AG09309 (cell line): ENCODE measurements at places on chromosomes 1 and 21.

DNA sequence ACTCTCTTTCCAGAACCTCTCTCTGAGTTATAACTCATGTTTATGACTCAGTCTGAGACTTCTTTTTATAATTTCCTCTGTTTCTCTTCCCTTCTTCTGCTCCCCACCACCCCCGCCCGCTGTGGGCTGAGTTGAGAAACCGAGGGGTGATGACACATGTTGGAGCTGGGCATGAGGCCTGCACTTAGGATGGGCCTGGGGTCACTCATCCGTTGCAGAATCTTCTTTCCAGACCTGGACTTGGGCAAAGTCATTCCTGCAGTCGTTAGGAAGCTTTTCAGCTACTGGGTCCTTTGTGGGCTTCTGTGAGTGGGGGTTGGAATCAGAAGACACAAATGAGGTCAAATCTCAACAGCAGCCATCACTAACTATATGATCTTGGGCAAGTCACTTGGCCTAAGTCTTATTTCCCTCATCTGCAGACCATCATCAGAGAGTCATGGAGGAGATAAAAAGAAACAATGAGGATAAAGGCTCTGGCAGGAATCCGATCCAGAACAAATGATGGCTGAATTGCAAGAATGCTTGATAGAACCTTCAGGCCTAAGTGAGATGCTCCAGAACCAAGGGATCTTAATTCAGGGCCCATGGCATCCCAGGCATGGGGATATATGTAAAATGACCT, 53.4 kb downstream of the RPS6KA1 start:
- DNase-seq: peak; percentile 47

GRCh38 chr1:107692580-107693345, 272.2 kb downstream of the VAV3 start:
- no peak for DNase-seq

- DNase-seq: no peak
Observed at GRCh38 chr1:153495536-153495935, 35.1 kb upstream of the S100A7 start.

DNA sequence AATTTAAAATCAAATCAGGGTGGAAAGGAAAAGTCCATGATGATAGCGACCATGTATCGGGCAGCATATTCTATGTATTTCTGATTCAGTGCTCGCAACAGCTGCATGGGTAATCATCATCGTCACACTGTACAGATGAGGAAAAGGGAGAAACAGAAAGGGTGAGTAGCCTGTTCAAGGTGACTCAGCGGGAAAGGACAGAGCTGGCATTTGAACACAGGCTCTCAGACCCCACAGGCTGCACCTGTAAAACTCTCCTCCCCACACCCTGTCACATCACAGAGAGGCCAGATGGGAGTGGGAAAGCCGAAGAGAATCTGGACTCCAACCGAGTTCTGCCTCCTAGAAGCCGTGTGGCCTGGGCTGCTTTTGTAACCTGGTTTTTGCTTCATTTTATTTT, 14.0 kb downstream of the RUNX1 start:
- no peak for DNase-seq

DNA sequence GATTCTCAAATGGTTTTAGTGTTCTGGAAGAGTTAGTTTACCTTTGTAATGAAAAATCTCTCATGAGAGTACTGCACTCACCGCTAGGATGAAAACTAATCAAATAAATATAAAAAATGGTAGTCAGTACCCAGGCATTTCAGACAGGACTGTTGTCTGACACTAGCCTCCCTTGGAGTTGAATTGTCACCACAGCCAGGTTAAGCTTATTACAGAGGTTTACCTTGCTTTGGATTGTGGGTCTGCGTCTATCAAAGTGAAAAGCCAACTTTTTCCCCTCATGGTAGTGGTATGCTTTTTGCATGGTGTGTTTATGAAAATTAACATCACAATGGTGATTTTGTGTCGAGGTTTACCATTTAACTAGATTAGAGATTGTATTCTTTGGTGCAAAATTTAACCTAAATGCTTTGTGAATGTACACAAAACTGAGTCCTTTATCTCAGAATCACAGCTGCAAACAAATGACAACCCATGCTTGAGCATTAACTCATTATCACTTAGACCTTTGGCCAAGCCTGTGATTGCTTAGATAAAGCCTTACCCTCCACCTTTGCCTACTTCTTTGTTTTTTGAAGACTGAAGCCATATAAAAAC, 20.1 kb downstream of the RAP1A start:
- no peak for DNase-seq

DNA sequence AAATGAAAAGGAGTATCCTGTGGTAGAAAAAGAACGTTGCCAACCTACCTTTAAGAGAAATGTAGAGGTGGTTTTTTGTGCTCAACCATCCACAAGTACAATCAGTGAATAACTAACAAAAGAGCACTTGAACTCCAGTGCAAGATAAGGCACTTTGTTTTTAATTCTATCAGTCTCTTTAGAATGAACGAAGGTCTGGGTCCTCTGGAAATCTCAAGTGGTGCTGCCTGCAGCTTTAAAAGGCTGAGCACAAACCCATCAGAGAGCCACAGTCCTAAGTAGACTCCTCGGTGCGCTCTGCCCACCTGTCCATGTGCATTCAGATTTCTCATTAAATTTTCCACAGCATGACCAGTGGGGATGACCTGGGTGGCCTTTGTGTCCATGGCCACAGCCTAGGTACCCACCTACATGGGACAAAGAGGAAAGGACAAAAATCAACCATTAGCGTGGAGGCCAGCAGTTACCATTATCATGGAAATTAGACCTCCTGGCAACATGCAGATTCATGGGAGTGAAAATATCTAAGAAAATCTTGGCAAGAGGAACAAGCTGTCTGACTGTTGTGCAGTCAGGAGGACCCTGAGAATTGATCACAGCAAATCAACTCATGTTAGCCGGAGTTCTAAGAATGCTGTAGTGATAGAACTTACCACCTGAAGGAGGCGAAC, 9.4 kb downstream of the TRIM45 start:
- no peak for DNase-seq

DNA sequence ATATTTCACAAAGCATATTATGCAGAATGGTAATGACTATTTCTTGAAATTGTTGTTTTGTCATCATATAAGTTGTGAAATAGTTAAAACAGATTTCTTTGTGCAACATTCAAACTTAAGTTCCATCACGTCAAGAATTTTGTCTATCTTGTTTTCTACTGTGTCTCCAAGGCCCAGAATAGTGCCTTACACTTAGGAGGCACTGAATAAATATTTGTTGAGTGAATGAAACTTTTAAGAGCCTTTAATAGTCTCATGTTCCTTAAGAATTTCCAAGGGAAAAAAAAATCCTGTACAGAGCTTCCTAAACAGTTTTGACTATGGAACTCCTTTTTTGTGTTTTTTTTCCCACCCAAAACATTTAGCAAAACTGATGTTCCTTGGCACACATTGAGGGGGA, 50.8 kb upstream of the TNFSF18 start:
- DNase-seq: no peak

- DNase-seq: no peak
Observed at GRCh38 chr1:245645894-245646293, 491.1 kb downstream of the KIF26B start.

- DNase-seq: peak; percentile 53
Observed at GRCh38 chr1:201916649-201917249, 28.1 kb downstream of the SHISA4 start.

DNA sequence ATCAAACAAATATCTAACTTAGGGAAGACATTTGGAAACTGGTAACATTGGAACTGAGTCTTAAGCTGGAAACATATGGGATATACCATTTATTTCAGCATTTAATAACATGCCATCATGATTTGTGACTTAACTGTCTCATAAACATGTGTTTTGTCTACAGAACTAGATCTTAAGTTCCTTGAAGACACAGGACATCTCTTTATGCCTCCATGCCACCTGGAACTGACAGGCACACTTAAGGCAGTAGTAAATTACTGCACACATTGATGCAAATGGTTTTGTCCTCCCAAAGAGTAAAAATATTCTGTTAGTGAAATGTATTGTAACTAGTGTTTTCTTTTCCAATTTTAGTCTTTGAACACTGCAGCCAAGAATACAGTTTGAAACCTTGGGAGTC, 1.6 kb upstream of the EXO1 start:
- DNase-seq: no peak

GRCh38 chr1:3426956-3427535, 27.4 kb upstream of the ARHGEF16 start:
- no peak for DNase-seq

DNA sequence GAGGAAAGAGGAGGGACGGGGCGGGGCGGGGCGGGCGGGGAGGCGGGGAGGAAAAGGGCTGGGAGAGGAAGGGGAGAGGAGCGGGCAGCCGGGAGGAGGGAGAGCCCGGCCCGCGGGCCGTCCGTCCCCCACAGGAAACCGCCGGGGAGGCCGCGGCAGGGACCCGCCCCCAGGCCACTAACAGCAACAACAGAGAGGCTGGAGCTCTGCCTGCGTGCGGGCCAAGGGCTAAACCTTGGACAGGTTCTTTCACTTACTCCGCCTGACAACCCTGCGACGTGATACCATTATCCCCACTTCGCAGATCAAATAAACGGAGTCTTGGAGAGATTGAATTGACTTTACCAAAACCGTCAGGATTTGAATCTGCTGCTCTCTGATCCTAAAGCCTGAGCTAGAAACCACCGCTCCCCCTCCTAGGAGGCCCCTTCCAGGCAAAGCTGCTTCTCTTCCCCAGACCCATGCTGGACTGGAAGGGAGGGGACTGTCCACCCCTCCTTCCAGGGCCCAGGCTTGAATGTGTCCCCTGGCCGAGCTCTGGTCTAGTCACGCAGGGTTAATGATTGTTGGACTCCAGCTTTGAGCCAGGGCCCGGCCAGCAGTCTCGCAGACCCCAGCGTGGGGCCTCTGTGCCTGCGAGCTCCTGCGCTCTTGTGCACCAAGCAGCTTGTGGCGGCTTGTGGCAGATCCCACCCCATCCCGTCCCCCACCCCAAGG, at the start of gene EVA1B:
EVA1B (minus strand) TSS at position 10 of the 717 bp plus-strand sequence. CDS start 608 bp downstream, outside the sequence.
- DNase-seq: peak; percentile 16

- DNase-seq: no peak
Observed at GRCh38 chr1:98723574-98723973, 62.1 kb downstream of the SNX7 start.

DNA sequence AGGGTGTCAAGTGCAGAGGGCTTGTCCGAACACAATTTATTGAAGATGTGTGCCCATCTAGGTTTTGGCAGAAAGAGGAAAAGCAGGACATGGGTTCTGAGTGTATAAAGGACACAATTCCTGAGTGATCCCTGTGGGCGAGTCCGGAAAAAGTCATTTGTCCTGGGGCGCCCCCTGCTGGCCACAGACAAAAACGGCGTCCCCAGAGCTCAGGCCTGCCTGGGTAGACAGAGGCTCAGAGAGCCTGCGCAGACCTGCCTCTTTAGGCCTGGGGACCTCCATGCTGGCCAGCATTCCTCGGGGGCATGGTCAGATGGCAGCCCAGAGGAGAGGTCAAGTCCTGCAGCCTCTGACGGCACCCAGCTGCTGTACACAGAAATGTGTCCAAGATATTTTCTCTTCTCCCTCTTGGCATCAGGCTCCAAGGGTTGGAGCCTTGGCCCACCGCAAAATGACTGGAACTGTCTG, 65.5 kb upstream of the LRP8 start:
- DNase-seq: no peak

DNA sequence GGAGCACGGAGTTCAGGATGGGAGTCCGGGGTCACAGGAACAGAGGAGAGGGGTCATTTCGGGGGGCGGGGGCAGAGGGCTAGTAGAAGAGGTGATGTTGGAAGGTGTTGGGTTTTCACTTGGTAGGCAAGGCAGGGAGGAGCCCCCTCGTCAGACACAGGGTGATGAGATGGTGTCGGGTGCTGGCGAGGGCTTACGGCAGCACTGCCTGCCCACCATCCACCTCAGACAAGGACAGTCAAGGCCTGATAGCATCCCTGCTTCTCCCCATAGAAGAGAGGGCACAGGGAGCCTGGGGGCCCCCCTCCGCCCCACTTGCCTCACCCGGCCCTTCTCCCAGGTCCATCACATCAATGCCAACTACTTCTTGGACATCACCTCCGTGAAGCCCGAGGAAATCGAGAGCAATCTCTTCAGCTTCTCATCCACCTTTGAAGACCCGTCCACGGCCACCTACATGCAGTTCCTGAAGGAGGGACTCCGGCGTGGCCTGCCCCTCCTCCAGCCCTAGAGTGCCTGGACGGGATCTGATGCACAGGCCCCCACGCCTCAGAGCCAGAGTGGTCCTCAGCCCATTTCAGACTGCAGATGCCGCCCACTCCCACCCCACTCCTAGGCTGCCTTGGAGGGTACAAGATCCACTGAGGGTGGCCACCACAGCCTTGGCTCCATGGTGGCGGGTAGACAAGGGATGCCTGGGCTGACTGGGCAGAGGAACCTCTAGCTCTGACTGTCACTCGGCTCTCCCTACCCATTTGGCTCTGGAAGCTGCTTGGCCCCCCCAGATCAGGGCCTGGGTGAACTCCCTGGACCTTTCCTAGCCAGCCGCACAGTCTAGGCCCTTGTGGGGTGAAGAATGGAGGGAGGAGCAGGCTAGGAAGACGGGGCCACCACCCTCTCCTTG, 4.3 kb upstream of the MTFR1L start:
- DNase-seq: no peak

GRCh38 chr1:158177700-158178450, 2.8 kb upstream of the CD1D start:
- DNase-seq: no peak
